ENCODE measurements at places on chromosomes 1 and 21.

DNA sequence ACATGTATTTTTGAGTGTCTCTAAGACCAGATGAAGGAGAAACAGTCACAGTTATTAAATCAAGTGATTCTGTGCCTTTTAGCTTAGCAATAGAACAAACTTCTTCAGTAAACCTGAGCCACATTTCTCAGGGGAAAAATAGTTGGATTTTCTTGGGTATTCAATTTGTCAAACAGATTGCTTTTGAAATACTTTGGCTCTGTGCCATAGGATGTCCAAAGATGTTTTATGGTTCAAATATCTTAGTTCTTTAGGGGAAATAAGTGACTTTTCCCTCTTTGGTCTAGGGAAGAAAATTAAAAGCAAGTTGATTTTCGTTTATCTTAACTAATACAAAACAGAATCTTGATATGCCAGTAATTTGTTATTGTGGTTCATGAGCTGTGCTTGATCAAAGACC is 125.9 kb downstream of the ATP5PO start:
- ATAC-seq: no peak

DNA sequence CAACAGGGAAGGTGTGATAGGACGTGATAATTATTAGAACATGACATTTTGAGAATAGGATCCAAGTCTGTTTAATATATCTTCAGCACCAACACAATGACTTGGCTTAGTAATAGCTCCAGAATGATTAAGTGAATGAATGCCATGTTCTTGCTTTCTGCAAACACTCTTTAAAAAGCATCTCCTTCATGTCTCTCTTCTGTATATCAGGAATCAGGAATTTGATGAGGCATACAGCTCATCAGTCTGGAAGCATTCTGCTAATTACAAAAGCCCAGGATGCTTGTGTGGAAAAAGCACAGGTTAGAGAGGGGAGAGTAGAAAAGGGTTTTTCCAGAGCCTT is 113.0 kb upstream of the ZNF648 start:
- ATAC-seq: no peak

DNA sequence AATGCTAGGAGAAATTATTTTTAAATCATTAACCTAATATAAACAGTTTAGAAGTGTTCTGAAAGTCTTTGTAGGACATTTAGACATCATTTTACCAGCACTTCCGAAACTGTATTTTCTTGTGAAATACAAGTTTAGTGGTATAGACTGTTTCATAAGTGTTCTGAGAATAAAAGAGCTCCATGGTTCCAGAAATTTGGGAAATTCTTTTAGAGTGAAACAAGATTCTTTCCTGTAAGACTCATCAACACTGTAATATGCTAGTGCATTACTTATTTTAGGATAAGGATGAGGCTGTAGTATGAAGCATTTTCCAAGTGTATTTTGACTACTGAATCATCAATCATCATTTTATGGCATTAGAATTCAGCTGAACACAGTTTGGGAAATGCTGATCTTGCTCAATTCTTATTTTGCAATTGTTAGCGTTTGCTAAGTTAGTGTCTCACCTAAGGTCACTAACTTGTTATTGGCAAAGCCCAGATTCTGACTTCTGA is 73.4 kb downstream of the CEP350 start:
- peak; percentile 81 for ATAC-seq

DNA sequence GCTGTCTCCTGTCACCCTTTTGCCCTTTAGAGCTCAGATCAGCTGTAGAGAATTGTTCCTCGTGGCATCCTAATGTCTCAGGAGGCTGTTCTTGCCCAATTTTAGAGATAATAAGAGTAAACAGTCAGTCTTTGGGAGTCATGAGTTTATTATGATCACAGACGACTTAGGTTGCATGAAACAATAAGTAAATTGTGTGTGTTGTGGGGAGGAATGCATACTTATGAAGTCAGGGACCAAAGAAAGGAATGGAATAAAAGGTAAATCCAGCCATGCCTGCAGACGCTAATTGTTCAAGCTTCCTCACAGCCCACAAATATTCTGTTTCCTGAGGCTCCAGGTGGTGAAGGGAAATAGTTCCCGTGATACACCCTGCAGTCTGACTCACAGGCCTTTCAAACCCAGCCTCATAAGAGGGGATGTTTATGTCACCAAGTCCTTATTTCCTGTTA is 897 bp downstream of the EPHX4 start:
- ATAC-seq: no peak

DNA sequence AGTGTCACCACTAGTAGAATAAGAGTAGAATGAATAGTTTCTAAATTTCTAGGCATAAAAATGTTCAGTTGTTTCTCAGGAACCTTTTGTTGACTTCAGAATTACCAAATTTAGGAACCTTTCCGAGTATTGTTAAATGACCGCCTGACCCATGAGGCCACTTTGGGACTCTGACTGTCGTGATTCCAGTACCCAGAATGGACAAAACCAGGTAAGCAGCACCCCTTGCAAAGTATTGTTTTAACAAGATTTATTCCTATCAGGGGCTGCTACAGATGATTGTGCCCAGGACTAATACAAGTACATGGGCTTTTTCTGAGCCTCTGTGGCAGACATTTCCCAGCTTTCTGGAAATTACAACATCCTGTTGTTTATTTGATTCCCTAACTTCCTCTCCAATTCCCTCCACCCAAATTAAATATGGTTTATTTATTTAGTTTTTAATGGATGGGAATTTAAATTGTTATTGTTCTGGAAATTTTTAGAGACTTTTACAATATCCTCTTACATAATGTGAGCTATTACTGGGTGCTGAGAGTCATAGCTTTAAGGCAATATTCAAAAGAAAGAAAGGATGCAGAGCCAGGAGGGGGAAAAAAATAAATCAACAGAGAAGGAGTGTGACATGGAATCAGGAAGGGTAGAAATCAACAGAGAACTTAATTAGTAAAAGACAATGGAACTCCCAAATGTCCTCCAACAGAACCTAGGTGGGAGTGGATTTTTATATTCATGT is 37.4 kb upstream of the NTPCR start:
- peak; percentile 41 for ATAC-seq

GRCh38 chr1:119743776-119744597 is 24.7 kb downstream of the HMGCS2 start:
- ATAC-seq: peak; percentile 59

All from gastroesophageal sphincter (tissue), 4 donors.